Fibroblast of gingiva (primary cell): ENCODE measurements at places on chromosomes 2 and 18.

- DNase-seq = peak; percentile 21
Measured at GRCh38 chr2:20641123-20641985, 9.5 kb downstream of the HS1BP3 start.

DNA sequence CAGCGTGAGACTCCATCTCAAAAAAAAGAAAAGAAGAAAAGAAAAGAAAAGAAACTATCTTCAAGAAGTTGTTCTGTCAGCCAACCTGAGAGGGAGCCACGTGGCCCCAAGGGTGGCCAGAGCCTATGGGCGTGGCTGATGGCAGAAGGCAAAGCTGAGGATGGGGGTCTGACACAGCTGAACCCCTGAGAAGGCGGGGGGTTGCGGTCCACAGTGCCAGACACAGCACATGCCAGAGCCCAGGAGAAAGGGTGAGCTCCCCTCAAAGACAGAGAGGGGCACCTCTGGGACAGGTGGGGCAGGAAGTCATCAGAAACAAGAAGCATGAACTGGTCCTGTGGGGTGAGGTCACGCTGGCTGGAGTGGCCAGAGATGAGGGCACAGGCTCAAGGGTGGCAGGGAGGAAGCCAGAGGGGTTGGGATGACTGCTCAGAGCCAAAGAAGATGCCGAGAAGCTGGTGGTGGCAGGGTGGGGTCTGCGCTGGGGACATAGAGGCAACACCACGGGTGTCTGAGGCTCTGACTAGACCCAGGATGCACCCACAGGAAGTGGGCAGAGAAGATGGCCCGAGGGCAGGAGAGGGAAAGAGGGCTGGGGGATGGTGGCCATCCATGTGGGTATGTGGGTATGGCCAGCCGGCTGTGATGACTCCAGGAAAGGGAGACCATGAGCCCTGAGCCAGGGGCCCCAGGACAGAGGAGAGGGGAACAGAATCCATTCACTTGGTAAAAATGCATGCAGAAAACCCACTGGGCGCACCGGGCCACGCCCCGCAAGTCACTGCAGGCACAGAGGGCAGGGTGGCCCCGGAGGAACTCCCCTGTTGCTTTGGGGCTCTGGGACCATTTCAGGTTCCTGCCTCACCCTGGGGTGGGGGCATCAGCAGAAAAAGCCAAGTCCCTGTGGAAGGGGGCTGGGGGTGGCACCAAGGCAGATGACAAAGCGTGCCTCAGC, 8.4 kb downstream of the KIF1A start:
- no peak for DNase-seq

DNA sequence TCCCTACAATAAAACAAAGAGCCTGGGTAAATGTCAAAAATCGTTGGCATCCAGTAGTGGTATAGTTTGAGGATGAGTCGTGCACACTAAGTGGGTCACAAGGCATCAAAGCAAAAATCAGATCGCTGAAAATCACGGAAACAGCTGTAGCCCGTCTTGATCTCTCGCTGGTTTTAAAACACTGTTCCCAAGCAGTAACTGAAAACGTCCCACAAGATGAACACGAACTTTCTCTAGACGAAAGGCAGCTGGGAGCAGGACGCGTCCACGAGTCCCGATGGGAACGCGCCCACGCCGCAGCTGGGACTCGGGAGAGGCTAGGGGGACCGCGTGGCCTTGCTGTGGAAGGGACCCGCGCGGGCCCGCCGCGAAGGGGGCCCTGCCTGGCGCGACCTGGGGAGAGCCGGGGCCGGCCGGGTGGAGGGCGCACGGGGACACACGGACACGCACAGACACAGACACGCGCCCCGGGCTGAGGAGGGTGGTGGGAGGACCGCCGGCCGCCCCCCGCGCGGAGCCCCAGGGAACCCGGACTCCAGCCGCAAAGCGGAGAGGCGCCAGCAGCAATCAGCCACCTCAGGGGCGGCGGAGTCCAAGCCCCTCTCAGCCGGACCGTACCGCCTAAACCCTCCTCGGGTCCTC, 651 bp downstream of the STK17B start:
- DNase-seq = peak; percentile 66

DNA sequence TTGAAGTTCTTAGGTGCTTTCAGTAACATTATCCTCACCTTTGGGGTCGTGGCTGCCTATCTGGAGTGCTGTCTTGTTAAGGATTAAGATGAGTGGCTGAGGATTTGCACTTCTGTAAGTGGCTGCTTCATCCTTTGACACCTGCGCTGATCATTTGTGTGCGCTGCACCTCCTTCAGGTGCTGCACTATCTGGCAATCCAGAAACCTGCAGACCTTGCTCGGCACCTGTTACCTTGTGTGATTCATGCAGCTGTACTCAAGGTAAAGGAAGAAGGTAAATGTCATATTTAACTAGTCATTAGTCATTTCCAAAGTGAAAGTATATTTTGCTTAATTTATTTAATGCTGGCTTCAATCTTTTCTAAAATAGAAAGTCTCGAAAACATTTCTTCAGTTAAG, 110.3 kb downstream of the RAB3GAP1 start:
- DNase-seq = no peak

GRCh38 chr2:176584333-176584732, 315.1 kb downstream of the MTX2 start:
- DNase-seq = no peak

DNA sequence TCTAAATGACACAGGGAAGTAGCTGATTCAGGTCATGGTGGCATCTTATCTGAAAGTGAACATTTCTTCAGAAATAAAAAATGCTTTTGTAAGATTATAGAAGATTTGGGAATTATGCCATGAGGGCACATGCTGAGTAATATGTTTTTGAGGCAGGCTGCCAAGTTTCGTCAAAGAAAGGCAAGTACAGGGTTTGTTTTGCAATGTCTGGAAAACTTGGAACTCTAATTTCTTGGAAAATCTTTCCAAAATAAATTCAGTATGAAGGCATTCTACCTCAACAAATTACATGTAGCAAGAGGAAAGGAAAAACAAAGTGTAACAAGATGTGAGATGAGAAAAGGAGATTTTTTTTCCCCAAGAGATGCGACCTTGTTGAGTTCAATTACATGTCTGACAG, 167.7 kb downstream of the PLCL1 start:
- DNase-seq = peak; percentile 91

DNA sequence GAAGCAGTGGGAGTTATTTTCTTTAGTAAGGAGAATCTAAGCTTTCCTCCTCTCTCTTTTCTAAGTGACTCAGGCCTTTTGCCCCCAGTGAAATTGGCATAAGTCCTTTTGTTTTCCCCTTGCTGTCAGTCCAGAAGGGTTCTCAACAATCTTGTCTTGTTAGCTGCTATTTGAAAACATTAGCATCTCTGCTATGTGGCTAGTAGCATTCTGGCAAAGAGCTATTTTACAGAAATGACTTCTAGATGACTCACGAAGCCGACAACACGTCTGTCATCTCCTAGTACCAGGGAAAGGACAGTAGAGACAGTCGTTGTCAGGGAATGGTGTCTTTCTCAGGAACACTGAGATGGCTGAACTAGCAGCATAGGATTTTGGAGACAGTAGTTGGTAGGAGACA, 14.7 kb downstream of the SMARCAL1 start:
- DNase-seq = peak; percentile 29

GRCh38 chr2:31401580-31401979, 13.0 kb downstream of the XDH start:
- DNase-seq = peak; percentile 92

- DNase-seq = no peak
Measured at GRCh38 chr2:241541564-241542277, 16.8 kb upstream of the BOK start.

- no peak for DNase-seq
Measured at GRCh38 chr2:96158554-96158940, 13.3 kb upstream of the DUSP2 start.

- no peak for DNase-seq
Measured at GRCh38 chr2:23387221-23387550, 2.2 kb downstream of the KLHL29 start.

GRCh38 chr18:31042406-31043181, at the start of gene DSC3:
TSS of gene DSC3 (minus strand) at chr18:31042742. CDS start at chr18:31042660, 82 bp downstream.
- no peak for DNase-seq

GRCh38 chr2:39728941-39729351, 50.1 kb downstream of the THUMPD2 start:
- peak; percentile 20 for DNase-seq

DNA sequence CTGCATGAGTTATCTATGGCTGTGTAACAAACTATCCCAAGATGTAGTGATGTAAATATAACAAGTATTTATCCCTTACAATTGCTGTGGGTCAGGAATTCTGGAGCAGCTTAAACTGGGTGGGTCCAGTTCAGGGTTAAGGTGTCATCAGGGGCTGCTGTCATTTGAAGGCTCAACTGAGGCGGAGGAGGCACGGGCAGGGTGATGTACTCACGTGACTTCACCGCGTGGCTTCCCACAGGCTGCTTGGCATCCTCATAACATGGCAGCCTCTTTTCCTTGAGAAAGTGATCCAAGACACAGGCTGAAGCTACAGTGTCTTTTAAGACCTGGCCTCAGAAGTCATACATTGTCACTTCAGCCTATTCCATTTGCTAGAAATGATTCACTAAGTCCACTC, 125.8 kb downstream of the PTGR3 start:
- DNase-seq = no peak

DNA sequence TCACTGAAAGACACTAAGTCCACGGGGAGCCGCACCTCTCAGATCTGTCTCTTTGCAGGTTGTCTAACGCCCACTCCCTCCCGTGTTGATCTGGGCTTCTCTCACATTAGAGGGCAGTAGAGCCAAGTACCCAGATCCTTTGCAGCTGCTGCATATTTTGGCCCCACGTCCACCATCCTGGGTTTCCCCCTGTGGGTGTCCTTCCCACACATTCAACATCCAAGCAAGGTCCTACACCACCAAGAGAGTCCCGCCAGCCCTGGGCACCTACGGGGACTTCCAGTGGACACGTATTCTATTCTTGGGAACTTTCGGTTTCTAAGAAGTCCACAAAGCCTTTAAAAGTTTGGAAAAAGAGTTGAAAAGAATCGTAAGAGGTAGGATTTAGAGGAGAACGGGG, 116.6 kb downstream of the ATL2 start:
- DNase-seq = no peak

DNA sequence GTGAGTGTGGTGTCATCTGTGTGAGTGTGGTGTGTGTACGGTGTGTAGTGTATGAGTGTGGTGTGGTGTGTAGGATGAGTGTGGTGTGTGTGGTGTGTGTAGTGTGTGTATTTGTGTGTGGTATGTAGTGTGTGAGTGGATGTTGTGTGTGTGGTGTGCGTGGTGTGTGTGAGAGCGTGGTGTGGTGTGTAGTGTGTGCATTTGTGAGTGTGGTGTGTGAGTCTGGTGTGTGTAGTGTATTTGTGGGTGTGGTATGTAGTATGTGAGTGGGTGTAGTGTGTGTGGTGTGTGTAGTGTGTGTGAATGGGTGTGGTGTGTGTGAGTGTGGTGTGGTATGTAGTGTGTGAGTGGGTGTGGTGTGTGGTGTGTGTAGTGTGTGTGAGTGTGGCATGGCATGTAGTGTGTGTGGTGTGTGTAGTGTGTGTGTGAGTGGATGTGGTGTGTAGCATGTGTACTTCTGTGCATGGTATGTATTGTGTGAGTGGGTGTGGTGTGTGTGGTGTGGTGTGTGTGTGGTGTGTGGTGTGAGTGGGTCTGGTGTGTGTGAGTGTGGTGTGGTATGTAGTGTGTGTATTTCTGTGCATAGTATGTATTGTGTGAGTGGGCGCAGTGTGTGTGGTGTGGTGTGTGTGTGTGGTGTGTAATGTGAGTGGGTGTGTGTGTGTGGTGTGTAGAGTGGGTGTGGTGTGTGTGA, 227.8 kb downstream of the BCL2 start:
- DNase-seq = no peak

- DNase-seq = peak; percentile 21
Measured at GRCh38 chr2:29187926-29188325, 72.7 kb downstream of the CLIP4 start.

DNA sequence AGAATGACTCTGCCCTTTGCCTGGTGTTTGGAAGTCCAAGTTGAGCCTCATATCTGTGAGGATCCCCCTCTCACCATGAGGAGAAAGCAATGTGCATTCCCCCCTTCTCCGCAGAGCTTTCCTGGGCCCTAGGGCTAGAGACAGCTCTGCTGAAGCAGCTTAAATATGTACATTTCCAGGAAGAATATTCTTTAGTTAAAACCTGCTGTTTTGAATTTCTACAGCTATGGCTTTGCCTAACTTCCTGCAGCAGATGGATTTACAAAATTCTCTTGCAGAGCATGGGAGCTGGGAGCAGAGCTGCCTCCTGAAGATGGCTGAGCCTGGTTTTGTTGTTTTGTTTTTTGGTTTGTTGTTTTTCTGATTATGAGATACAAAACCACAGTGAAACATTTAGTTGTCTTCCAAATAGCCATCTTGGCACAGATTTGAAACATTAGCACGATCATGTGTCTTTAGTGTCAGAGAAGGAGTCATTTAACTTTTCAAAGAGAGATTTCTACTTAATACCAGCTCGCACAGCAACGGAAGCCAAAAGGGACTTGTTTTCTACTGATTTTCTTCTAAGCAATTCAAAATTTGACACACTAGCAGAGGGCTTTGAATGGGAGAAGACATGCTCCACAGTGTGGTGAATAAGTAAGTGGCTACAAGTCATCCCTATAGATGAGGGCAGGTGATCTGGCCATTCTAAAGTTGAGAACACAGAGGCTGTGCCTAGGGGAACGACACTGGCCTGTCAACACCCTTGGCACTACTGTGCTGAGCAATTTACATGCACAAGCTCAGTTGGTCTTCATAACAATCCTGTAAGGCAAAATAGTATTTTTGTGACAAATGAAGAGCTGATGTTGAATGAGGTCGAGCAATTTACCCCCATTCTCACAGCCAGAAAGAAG, 222.6 kb downstream of the MREG start:
- peak; percentile 35 for DNase-seq

- no peak for DNase-seq
Measured at GRCh38 chr18:74477771-74478170, 18.4 kb upstream of the CNDP2 start.

DNA sequence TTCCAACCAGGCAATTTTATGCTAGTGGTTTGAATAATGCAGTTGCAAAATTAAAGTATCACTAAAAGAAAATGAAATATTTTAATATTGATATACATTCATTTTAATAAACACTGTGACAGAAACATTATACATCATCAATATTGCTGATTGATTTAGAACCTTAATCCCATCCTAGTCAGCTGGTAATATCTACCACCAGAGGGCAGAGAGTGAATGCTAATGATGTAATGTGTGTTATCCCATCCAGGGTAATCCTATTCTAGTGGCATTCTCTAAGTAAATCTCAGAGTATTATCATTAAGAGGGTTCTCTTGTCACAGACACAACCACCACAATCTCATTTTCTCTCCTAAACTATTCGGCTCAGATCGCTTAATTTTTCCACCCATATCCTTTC, 477.4 kb downstream of the CPS1 start:
- DNase-seq = no peak

GRCh38 chr2:54388076-54388475, 68.1 kb upstream of the SPTBN1 start:
- no peak for DNase-seq

DNA sequence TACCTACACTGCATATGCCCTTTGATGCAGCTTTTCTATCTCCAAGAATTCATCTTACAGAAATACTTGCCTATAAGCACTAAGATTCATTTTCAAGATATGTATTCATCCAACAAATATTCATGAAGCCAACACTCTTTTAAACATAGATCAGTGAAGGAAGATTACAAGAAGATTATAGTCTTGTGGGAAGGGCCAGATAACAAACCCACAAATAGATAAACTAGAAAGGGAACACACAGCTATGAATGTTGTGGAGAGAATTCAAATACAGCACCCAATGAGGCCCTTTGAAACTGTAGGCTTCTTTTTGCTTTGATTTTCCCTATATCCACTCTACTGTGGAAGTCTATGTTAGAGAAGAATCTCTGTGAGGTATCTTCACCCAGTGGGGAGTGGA, 186.7 kb upstream of the RBMS1 start:
- DNase-seq = no peak

- DNase-seq = no peak
Measured at GRCh38 chr2:134466141-134466540, 212.3 kb downstream of the MGAT5 start.

GRCh38 chr2:152638056-152638455, 79.2 kb downstream of the PRPF40A start:
- no peak for DNase-seq
